ENCODE measurements at places on chromosomes 11 and 22.

GRCh38 chr22:19896665-19897355 lies 42.1 kb upstream of the GNB1L start:
- no peak for DNase-seq

DNA sequence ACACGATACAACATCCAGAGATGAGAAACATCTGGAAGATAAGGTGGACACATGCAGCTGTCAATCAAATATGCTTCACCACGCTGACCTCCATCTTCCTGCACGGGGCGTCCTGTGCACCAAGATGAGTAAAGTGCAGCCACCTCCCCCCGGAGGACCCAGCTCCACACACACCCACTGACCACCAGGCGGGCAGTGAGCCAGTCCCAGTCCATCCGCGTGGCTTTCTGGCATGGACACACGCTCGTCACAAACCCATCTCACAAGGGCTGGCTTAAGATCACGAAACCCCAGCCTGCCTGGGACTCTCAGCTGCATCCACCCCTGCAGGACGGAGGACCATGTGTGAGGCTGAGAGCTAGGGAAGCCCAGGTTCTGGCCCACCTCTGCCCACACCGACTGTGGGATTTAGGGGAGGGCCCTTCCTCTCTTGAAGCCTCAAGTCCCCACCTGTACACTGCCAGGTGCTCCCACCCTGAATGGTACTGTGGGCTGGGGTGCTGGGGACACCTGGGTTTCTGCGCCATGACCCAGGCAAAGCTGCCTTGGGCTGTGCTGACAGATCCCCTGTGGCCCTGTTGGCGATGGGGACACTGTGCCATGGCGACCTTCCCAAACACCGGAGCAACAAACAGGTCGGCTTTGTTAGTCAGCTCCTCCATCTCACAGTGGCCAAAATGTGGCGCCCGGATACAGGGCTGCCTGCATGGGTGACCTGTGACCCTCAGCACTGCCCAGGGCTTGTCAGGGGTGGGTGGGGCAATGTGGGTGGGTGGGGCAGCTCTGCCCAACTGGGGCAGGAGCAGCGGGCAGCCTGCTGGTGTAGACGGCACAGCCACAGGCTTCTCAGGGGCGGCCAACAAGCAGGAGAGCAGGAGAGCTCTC lies 629.0 kb downstream of the TBC1D22A start:
- DNase-seq = no peak

DNA sequence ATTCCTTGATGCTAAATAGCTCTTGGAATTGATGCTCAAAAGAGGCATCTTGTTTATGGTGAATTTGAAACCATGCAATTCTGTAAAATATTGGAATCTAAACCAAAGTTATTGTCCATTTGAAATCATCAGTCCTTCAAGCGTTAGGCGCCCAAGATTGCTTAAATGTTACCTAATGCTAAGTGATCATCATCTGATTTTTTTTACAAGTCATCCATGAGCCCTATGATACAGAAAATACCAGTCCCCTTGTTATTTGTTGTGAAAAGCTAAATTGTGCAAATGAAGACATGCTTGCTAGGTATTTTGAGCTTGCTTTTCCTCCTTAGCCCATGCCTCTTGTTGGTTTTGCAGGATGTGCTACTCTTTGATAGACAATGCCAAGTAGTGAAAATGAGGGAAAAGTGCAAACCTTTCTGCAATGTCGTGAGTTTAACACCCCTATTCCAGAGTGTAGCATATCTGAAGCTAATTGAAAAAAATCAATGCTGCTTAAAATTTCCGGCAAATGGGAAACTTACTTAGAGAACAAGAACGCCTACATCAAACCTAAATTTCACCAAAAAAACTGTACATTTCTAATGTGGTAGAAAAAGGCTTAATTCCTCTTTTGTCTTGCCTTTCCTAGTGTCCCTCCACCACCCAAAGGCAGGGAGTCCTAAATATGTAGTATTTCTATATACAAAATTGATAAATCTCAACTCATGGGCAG lies 1.9 kb downstream of the GRK3 start:
- DNase-seq = no peak

DNA sequence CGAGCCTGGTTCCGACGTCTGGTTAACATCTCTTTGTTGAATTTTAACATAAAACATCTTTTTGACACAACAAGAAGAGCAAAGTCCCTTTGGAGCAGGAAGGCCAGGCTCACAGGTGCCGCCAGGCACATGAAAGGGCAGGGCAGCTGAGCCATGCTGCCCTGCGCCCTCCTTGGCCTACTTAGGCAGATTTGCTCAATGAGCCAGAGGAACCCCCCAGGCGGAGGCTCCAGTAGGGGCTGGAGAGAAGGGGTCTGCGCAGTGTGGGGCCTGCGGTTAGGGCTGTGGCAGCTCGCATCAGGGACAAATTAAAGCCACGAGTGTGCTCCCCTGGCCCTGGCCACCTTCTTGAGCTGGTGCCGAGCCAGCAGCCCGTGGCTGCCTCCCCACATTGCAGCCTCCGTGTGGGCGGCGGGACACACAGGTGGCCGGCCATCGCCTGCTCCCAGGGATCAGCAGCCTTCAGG lies 9.9 kb upstream of the SLC22A12 start:
- DNase-seq = no peak

DNA sequence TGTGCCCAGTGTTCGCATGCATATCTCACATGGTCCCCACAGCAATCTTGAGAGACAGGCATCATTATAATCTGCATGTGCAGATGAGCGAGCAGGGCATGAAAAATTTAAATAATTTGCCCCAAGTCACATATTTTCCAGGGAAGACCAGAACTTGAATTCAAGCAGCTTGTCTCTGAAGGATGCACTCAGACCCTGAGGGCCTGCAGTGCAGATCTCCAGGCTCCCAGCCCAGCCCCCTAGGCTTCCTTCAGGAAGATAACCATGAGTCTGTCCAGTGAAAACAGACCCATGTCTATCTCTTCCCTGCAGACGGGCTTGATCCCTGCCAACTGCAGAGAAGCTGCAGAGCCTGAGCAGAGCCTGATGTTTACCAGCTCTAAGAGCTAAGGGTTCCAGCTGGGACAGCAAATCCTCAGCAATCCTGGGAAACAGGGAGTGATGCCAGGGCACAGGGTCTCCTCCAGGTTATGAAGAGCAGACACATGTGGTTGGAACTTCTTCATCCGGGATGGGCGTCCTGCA lies 55.1 kb downstream of the NAV2 start:
- no peak for DNase-seq

DNA sequence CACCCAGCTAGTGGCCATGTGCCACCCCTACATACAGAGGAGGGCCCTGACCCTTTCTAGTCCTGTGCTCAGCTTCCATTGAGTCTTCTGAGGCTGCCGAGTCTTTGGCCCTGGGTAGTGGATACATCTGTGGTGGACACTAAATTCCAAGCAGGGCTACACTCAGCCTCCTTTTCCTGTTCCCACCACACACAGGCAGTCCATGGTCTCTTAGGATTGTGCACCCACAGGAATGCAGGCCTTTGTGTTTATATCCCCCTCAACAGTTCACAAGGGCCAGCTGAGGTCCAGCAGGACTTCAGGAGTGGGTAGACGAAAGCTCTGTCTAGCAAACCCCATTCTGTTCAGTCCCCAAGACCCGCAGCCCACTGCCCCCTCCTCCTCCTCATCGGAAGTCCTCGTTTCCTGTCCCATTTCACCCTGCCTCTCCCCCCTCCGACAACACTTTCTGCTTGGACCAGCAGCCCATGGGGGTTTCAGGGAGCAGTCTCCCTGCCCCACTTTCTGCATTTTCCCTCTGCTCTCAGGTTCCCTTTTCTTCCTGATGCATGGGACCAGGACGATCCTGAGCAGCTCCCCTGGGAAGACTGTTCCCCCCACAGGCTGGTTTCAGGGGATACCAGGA lies 91.8 kb downstream of the SWAP70 start:
- no peak for DNase-seq

DNA sequence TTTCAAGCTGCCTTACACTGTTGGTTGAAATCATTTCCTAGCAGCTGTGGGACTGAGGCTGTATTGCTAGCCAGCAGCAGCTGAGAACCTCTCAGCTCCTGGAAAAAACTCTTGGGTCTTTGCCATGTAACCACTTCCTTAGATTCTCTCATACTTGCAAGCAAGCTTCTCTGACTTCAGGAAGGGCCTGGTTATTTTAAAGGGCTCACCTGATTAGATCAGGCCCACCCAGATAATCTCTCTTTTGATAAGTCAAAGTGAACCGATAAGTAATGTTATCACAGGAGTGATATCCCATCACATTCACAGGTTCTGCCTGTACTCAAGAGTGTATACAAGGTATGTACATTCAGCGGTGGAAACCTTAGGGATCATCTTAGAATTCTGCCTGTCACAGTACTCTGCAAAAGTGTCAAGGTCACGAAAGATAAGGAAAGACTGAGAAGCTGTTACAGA lies 7.4 kb upstream of the CLPB start:
- DNase-seq = no peak

GRCh38 chr11:28472904-28473303 lies 364.7 kb downstream of the METTL15 start:
- no peak for DNase-seq

GRCh38 chr22:36285017-36285416 lies 32.1 kb downstream of the APOL1 start:
- no peak for DNase-seq

DNA sequence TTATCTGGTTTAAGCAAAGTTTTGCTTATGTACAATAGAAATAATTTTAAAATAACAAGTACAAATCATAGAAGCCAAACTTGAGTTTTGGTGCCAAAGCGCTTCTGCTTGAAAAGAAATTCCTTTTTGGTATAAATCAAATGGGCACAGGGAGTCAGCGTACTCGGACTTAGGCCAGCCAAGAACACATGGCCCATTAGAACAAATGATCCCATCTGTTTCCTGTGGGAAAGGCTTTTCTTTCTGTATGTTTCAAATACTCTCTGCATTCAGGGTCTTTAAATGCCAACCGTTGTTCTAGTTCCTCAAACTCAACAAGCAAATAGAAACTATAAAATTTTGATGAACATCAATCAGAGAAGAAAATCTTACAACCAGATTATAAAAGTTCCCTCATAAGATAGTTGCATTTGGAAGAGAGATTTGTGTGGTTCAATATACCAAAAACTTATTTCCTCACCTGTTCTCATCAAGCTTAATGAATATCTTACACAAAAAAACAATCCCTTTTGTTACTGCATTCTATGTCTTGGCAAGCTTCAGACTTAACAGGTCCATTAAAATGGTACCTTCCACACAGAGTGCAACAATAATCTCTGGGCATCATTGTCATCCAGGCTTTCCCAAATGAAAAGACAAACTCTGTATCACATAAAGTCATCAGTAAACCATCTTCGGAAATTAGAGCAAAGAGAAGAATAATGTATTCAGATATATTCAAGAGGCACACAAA lies 739.8 kb upstream of the API5 start:
- no peak for DNase-seq

GRCh38 chr11:17460406-17460805 lies 16.2 kb downstream of the ABCC8 start:
- no peak for DNase-seq

GRCh38 chr11:87368858-87369480 lies 331.2 kb downstream of the TMEM135 start:
- DNase-seq = no peak

DNA sequence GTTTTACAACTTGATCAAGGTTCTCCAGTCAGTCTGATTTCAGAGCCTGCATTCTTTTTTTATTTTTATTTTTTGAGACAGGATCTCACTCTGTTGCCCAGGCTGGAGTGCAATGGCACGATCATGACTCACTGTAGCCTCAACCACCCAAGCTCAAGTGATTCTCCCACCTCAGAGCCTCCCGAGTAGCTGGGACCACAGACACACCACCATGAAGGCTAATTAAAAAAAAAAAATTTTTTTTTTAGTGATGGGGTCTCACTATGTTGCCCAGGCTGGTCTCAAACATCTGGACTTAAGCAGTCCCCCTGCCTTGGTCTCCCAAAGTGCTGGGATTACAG lies 117.2 kb upstream of the NAV2 start:
- DNase-seq = no peak

DNA sequence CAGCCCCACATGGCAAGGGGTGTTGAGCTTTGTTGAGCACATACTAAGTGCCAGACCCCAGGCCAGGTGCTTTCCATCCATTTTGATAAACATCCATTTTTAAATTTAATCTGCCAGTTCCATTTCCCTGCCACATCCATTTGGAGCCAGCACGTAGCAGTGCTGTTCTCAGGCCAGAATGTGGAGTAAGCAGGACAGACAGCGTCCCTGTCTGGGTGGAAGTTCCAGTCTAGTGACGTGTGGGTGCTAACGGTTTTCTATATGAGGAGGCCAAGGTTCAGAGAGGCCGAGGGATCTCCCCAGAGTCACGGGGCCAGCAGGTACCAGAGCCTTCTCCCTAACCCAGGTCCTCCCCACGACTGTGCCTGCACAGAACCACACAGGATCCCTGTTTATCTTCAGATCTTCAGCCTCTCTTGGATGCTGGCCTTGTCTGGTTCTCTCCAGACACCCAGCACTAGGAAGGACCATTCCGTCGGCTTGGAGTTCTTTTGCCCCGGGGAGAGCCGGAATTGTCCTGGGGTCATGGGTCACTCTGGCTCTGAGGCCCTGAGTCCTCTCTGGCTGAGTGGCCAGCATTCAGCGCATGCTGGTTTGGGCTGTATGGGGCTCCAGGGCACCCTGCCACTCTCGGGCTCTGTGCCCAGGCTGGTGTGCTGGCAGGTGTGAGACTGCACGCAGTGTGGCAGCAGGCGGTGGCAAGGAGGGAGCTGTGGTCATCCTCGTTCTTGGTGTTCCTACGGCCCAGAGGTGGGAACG lies 63.6 kb upstream of the PPARA start:
- DNase-seq = peak; percentile 45

- DNase-seq = no peak
Observed at GRCh38 chr22:36536717-36537116, 7.8 kb upstream of the EIF3D start.

- DNase-seq = no peak
Observed at GRCh38 chr11:80898910-80899309, 1458.1 kb upstream of the TENM4 start.

- DNase-seq = no peak
Observed at GRCh38 chr22:21632237-21632895, at the start of gene CCDC116. CCDC116 (plus strand) TSS chr22:21632760; CDS start chr22:21633182, 422 bp downstream.

GRCh38 chr22:46058091-46058420 lies 81.1 kb upstream of the WNT7B start:
- DNase-seq = peak; percentile 62

- DNase-seq = no peak
Observed at GRCh38 chr22:27835446-27835845, 33.9 kb upstream of the MN1 start.

DNA sequence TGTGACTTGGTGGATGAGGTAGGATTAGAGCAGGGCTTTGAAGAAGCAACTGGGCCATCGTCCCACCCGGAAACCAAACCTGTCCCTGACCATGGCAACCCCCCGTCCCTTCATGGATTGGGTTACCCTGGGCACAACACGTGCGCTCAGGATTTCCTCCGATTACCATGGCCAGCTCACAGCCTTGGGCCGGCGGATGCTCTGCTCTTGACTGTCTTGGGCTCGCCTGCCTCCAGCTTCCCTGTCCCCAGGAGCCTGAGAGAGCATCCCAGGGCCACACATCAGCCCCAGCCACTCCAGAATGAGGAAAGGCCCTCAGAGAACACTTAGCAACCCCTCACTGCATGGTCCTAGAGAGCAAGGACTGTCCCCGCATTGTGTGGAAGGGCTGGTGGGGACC lies 22.8 kb downstream of the MYO7A start:
- no peak for DNase-seq

Measured in RCC 7860 (cell line).